ENCODE measurements at places on chromosomes 2 and 18.
A peak's percentile ranks its signal among the peaks of the same experiment; 100 is the strongest.

GRCh38 chr18:32509111-32509510 lies 38.4 kb upstream of the GAREM1 start:
- no peak for DNase-seq

GRCh38 chr2:1686784-1687105 lies 57.6 kb downstream of the PXDN start:
- no peak for DNase-seq

DNA sequence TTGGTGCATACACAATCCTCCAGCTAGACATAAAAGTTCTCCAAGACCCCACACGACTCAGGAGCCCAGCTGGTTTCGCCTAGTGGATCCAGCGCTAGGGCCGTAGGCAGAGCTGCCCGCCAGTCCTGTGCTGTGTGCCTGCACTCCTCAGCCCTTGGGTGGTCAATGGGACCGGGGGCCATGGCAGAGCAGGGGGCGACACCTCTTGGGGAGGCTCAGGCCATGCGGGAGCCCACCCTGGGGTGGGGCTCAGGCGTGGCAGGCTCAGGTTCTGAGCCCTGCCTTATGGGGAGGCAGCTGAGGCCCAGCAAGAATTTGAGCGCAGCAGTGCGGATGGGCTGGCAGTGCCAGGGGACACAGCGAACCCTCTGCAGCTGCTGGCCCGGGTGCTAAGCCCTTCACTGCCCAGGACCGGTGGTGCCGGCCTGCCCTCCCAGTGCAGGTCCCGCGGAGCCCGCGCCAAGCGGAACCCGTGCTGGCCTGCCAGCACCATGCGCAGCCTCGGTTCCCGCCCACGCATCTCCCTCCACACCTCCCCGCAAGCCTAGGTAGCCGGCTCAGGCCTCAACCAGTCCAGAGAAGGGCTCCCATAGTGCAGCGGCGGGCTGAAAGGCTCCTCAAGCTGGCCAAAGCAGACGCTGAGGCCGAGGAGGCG lies 1566.6 kb upstream of the SLC39A10 start:
- DNase-seq = no peak

GRCh38 chr2:10581990-10582389 lies 107.8 kb downstream of the NOL10 start:
- DNase-seq = no peak

GRCh38 chr18:62324917-62325805 lies at the start of gene TNFRSF11A:
TSS of gene TNFRSF11A (plus strand) at chr18:62325310. CDS start at chr18:62325353, 43 bp downstream.
- DNase-seq = no peak

- DNase-seq = no peak
Observed at GRCh38 chr2:125652280-125652679, 1003.7 kb upstream of the GYPC start.

DNA sequence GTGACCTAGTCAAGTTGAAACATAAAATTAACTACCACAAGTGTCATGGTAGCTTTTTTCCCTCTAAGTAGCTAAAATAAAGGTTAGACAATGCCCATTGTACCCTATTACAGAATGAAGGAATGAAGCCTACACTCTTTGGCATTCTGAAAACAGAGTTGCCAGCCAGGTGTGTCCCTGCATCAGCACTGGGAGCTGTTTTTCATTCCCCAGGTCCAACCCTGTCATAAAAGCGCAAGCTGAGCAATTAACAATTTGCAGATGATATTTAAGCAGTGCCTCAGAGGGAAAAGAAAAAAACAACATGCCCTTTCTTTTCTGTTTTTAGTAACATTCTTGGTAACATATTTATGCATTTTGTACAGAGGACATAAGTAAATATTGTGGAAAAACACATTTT lies 46.8 kb upstream of the MGAT4A start:
- DNase-seq = no peak

GRCh38 chr2:237283131-237283928 lies 130.6 kb downstream of the COL6A3 start:
- no peak for DNase-seq

DNA sequence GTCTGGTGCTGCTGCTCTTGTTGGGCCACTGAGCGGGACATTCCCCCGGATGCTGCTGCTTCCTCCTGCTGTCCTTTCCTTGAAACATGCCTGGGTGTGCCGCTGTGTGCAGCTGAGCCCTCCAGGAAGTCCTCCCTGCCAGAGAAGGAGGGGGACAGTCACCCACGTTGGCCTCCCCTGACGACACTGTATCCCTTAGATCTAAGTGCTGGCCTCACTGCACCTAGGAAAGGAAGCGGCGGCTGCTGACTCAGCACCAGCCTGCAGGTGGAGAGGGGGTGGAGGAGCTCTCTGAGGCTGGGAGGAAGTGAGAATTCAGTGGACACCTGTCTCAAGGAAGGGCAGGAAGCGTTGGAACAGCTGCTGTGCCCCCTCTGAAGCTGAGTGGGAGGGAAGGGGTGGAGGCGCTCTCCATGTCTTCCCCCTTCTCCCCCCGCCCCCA lies 239.8 kb downstream of the HAUS1 start:
- peak; percentile 48 for DNase-seq

DNA sequence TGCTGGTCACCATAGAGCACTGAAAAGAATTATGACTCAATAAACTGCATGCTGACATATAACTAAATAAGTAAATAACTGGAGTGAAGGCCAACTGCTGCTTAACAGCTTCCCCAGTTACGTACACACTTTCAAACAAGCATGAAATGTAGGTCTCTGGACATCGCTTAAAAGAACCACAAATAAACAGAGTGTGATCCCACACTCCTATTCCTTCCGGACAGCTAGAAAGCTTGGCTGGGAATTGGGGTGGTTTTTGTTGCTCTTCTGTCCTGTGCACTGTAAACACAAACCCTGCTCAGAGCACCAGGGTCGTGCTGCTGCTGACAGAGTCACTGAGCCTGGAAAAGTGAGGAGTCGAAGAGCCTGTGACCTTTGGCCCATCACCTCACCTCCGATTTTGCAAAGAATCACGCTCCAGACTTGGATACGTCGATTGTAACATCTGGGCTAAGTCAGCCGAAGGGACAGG lies 162.7 kb upstream of the NT5C1B start:
- no peak for DNase-seq

DNA sequence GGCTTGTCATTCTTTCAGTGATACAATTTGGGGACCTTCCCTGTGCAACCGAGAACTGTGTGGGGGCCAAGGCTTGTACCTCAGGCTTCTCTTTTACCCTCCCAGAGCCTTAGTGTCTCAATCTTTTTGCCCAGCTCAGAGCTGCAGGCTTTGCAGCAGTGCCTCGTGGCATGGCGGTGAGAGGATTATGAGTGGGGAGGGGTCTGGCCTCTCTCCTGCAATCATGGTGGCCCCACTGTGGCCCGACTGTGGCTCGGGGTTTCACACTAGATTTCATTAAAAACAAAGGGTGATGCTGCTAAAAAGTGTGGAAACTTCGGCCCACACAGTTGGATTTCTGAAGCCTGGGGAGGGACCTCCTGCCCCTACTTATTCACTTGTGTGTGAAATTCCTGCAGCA lies 75.5 kb downstream of the CAPN13 start:
- no peak for DNase-seq

DNA sequence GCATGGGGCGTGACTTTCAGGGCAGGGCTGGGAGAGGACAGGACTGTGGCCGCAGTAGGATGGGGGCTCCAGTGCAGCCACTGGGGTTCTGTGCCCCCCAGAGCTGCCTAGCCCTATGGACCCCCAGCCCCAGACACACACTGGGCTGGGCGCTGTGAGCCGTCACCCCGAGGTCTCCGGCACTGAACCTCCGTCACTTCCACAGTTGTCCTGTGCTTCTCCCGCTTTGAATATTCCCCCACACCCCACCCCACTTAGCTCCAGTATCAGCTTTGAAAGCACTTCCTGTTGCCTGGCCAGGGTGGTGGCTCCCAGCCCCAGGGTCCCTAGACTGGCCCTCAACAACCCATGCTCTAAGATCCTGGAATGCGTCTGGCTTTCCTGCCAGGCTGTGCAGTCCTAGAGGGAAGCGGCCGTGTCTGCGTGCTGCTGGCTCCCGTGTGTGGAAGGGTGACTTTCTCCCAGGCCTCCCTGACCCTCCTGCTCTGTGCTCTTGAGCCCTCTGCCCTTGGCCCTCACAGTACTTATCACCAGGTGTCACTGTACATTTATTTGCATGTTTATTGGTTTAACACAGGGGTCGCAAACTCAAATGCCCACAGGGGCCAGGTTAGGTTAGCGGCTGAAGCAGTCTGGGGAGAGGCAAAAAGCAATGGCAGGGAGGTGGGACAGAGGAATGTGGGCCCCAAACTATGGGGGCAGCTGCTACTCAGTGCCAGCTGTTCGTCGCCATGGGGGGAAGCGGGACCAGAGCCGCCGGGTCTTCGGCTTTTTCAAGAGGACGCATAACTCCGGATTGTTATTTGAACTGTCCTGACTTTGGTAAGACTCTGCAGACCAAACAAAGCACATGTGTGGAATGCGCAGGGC lies 9.9 kb downstream of the OBSL1 start:
- DNase-seq = no peak

- no peak for DNase-seq
Observed at GRCh38 chr2:37090019-37090477, 5.7 kb downstream of the GPATCH11 start.

All from urothelium cell line (cell line).